ENCODE measurements at places on chromosomes 3 and 15.

GRCh38 chr3:59304296-59304695 is 254.5 kb upstream of the CFAP20DC start:
- no peak for DNase-seq

DNA sequence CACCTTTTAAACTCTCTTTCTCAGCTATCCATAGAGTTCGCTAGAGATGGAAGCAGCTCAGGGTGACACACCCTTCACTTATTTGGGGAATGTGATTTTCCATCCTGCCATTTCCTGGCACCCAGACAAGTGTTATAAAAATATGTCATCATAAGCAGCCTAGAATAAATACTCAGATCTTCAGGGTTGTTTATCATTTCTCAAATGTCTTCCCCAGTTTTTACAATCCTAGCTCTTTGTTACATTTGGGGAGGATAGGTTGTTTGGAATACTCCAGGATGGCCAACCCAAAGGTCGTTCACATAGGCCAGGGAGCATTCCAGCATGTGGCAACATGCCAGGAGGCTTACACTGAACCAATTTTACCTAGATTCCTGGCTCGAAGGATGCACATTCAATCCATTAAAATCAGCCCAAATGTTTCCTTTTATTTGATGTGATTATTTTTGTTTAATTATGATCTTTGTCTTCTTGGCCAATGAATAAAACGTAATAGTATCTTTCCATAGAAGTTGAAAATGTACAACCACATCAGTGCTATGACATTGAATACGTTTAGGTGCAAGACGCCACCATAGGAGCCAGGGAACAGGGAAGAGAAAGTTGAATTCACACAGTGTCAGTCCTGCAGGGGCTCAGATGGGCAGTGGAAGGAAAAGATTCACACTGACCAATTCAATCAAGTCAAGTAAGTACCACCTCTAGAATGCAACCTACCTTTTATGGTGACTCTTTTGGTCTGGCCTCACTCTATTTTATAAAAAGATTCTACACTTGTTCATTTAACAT is 537.7 kb upstream of the MDFIC2 start:
- no peak for DNase-seq

DNA sequence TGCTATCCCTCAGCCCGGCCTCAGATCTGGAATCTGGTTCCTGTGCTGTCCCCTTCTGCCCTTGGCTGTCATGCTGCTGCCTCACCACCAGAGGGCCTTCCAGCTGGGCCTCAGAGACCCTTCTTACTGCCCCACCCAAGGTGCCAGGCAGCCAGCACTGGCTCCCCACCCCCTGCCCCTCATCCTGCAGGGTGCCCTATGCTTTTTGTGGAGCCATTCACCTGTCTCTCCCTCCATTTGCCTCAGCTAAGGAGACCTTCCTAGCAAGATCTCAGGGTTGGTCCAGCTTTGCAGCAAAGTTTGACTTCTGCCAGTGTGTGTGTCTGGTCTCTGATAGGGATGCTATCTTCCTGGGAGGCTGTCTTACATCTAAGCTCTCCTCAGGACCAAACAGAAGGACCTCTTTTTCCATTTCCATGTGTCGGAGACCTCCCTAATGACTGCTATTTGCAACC is 1.9 kb upstream of the VWA5B2 start:
- DNase-seq, result no peak

DNA sequence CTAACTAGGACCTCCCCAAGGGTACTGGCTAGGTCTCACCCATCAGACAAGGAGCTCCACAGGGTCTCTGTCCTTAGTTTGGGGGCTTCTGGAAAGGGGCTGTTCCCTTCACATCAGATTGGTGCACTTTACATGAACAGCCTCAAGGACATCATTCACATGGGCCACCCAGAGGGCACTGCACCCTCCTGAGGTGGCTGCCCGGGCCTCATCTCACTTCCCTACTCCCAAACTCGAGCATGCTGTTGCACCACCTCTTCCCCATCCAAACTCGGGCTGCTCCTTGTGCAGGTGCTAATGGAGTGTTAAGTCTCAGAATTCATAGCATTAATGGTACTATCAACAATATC is 48.1 kb downstream of the RAB11A start:
- DNase-seq, result no peak

DNA sequence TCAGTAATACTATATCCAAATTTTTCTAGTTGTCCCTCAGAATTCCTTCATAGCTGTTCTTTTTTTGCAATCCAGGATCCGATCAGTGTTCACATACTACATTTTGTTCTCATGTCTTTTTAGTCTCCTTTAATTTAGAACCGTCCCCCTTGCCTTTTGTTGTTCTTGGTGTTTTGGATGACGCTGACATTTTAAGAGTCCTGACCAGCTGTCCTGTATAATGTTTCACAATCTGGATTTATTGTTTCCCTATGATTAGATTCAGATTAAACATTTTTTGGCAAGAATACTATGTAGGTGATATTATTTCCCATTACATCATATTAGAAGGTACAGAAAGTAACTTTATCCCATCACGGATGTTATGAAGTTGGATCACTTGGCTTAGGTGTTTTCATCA is 11.4 kb downstream of the TUBGCP4 start:
- DNase-seq, result no peak

DNA sequence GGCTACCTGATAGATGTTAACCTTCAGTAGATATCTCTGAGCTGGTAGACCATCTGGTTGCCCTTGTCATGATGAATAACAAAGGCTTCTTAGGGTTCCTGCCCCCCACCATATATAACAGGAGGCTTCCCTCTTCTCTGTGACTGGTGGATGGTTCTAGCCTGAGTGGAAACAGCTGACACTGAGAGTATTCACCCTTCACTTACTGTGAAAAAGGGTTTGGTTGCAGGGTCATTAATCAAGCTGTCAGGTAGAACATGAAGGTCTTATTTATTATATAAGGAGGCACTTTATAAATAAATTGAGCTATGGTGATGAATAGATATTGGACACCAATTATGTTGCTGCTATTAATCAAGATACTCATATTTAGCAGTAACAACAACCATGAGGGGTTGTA is 58.6 kb downstream of the CACNA2D3 start:
- DNase-seq, result no peak

Measured in hypothalamus (tissue), 51 donors.